ENCODE measurements at places on chromosomes 12 and 14.
A peak's percentile ranks its signal among the peaks of the same experiment; 100 is the strongest.

DNA sequence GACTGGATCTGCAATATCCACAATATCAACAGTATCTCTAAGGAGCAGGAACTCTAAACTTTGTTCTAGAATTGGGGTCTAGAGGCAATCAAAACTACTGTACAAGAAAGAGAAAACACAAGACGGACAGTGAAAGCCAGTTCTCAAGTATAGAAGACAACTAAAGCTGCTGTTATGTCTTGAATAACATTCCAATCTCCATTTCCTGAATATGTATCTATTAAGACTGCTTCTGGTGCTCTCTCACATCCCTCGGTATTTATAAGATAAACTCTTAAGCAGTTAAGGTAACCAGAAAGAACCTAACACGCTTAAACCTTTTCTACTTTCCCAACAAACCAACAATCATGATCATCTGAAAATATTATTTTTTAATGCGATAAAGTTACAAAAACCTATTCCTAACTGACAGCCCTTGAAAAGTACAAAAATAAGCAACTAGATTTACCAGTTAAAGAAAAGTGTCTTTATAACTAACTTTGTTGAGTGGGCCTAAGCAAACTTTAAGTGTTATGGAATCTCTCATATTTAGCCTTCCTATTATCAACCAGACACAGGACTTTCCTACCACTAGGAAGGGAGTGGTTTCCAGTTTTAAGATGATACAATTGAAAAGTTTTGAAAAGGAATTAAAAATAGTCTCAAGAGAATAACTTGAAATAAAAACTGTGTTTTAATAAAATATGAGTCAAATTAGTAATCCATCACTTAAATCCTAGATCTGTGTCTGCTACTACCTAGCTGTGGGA is 30.7 kb downstream of the NUMB start:
- no peak for DNase-seq

DNA sequence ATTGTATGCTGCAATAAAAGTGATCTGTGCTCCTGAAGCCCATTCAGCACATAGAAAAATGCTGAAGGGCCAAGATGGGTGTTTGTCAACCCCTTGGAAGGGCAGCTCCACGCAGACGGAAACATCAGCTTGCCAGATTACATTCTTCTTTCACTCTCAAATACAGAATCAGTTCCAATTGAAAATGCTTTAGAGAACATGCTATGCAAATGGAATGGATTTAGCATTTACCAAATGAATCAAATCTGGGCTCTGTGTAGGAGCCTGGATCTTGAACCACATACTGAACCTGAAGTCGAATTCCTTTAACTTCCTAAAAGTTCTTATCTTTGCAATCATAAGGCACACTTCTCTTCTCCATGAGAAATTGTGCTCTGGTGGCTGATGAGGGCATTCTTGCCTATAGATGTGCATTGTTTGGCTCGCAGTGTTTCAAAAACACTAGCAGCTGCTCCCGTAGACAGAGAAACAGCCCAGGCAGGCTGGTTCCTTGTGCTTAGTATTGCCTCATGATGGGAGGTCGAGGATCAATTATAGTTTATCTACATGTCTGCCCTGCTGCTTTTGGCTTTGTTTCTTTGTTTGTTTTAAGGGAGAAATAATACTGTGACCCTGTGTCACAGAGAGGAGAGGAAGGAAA is 489.8 kb upstream of the FLRT2 start:
- peak; percentile 17 for DNase-seq

GRCh38 chr12:47636908-47637780 is 68.7 kb downstream of the RPAP3 start:
- DNase-seq, result peak; percentile 33

DNA sequence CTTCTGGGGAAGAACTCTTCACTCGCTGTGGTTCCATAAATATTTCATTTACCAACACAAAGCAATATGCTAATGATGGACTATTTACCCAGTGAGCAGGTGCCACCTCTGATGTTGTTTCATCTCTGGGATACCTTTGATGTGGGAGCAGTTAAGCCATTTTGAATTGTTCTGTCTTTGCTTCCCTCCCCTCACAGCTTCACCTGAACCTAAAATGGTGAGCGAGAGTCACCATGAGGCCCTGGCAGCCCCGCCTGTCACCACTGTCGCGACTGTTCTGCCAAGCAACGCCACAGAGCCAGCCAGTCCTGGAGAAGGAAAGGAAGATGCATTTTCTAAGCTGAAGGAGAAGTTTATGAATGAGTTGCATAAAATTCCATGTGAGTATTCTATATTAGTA is 352.7 kb downstream of the SYT1 start:
- DNase-seq, result no peak

GRCh38 chr12:62217466-62218194 is 42.6 kb upstream of the USP15 start:
- no peak for DNase-seq

DNA sequence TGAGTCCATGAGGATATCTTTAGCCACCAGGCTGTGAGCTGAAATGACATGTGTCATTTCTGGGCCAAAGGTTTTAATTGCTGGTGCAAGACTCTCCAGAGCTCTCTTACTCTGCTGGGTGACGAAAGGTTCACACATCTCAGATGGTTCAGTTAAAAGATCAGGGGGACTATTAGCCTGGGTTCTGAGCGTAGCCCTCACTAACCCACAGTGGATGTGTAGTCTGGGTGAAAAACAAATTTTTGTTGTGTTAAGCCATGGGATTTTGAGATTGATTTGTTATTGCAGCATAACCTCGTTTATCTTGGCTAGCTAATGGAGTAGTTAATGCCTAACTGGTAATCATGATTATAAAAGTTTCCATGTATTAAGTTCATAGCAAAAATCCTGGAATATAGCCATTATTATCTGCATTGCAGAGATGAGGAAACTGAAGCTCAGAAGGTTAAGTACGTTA is 251.5 kb downstream of the RMST start:
- DNase-seq, result no peak

DNA sequence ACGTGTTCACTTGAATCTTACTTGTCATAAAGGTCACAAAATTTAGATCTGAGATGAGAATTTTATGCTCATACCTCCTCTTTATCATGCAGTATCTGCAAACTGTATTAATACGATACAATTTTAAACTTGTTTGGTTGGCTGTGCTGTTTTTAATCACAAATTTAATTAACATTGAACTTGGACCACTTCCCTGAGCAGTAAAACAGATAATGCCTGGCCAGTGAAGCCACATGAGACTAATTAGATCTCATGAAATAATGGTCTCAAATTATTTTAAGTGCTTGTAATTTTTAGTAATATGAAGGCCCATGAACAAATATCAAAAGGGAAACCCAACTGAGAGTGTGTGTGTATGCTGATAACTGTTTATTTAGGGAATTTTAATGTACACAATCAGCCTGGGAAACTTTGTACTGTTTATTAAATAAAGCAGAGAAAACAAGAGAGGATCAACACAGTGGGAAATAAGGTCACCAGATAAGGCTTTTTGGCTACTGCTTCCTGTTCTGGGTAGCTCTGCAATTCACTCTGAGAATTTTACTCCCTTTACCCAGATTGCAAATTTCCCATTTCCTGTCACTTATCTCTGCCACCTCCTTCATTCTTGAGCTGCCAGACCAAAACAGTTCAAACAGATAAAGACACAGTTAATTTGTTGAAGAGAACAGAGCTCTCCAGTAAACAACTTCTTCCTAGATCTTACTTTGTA is 61.6 kb upstream of the GNPNAT1 start:
- DNase-seq, result no peak

DNA sequence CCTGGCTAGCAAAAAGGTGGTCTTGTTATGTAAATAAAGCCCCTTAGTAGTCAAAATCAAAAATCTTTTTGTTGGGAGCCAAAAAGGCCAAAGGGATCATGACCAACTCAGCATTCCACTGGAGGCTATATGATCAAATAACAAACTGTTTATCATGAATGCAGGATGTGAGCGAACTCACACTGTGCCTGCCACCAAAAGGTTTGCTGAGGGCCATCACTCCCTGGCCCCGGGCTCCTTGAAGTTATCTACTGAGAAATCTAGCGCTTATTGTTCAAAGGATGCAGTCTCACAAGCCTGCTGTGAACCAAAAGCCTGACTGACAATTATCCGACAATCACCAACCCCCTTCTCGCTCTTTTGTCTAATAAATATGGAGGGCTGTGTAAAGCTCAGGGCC is 107.2 kb upstream of the DDHD1 start:
- DNase-seq, result no peak

- no peak for DNase-seq
These were observed 254.6 kb downstream of the SEC23A start for GRCh38 chr14:38848243-38848935.

GRCh38 chr14:35725930-35726329 is 83.2 kb downstream of the RALGAPA1 start:
- DNase-seq, result no peak

DNA sequence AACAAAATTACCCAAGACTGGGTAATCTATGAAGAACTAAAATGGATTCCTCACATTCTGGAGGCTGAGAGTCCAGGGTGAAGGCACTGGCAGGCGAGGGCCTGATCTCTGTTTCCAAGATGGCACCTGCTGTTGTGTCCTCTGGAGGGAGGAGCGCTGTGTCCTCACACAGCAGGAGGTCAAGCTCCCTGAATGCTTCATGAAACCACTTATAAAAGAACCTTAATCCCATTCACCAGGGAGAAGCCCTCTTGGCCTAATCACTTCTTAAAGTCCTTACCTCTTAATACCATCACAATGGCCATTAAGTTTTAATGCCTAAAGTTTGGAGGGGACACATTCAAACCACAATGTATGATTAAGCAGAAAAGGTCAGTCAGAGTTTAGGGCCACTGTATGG is 172.4 kb downstream of the EMP1 start:
- DNase-seq, result peak; percentile 94

GRCh38 chr14:70317969-70318634 is 41.4 kb downstream of the COX16 start:
- peak; percentile 84 for DNase-seq

DNA sequence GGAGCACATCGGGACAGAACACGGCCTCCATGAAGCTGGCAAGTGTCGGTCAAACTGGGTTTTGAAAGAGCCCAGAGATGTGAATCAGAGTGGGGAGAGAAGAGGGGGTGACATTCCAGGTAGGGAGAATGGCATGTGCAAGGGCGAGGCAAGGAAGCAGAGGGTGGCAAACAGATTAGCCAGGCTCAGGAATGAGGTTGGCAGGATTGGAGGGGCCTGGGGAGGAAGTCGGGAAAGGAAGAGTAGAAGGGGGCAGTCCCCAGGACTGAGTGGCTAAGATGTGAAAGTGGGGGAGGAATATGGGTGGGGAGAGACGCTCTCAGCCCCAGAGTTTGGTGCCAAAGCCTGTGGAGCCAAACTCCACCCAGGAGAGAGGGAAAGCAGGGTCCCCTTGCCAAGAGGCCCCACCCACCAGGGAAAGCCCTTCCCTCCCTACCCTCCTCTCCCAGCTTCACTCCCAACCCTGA is 5.5 kb upstream of the HDAC7 start:
- no peak for DNase-seq

GRCh38 chr12:128387811-128388422 is 120.9 kb downstream of the TMEM132C start:
- peak; percentile 81 for DNase-seq

- no peak for DNase-seq
These were observed 61.7 kb upstream of the DDX11 start for GRCh38 chr12:31011746-31012566.

- peak; percentile 9 for DNase-seq
These were observed 888.1 kb upstream of the MDGA2 start for GRCh38 chr14:48563489-48563888.

DNA sequence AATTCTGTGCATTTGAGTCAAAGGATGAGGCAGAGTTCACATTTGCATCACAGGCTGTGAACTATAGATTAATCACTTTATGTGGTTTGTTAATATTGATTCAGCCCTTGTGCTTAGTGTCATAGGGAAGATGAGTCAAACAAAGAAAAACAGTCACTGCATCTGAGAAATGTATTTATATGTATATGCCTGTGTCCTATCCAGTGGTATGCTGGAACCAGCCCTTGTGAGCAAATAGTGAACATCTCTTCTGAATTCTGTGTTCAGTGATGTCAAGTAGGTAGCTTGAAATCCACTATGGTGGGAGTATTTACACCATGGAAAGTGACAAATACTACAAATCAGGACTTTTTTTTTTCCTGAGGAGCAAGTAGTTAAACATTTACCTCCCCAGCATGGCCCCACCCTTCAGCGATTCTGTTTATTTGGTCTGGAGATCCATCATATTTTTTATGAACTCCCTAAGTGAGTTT is 128.5 kb downstream of the HMGA2 start:
- DNase-seq, result no peak

- peak; percentile 34 for DNase-seq
These were observed 31.1 kb downstream of the IRF2BPL start for GRCh38 chr14:76997257-76997970.

- DNase-seq, result no peak
These were observed 19.5 kb downstream of the PITPNM2 start for GRCh38 chr12:123131291-123131832.

- no peak for DNase-seq
These were observed 36.4 kb upstream of the AEBP2 start for GRCh38 chr12:19402743-19403431.

DNA sequence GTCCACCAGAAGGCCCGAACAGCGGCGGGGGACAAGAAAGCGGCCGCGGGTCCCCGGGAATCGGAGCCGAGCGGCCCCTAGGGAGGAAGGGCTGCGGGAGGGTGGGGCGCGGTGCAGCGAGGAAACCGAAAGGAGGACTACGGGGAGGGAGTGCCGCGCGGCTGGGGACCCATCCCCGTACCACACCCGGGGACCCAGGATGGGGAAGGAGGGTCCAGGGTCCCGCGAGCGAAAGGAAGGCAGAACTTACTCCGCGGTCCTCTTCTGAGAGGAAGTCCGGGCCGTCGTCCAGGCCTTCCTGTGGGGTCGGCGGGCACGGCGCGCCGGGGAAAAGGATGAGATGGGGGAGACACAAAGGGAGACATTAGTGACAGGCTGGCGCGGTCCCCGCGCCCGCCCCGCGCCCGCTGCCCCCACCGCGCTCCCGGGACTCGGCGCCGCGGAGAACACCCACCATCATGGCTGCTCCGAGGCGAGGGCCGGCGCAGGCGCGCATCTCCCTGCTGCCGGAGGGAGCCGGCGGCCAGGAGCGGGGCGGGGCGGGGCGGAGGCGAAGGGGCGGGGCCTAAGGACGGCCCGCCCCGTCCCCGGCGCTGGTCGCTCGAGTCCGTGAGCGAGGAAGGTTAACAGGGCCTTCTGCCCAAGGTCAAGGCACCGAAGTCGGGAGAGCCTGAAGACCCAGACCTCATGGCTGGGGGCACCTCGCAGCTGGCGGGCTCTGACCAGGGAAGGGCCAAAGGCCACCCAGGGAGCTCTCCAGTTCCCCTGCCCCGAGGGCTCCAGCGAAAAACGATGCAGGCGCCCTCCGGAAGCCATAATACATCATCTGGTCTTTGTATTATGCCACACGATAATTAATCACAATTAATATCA is at the start of gene SNX6:
Gene SNX6 (minus strand): TSS at position 492 of the 873 bp plus-strand sequence. CDS start 32 bp downstream, at position 460.
- peak; percentile 91 for DNase-seq

- DNase-seq, result peak; percentile 78
These were observed 211.1 kb upstream of the RGS6 start for GRCh38 chr14:71720978-71721624.

- DNase-seq, result peak; percentile 55
These were observed 502.5 kb downstream of the VRK1 start for GRCh38 chr14:97299661-97300060.

DNA sequence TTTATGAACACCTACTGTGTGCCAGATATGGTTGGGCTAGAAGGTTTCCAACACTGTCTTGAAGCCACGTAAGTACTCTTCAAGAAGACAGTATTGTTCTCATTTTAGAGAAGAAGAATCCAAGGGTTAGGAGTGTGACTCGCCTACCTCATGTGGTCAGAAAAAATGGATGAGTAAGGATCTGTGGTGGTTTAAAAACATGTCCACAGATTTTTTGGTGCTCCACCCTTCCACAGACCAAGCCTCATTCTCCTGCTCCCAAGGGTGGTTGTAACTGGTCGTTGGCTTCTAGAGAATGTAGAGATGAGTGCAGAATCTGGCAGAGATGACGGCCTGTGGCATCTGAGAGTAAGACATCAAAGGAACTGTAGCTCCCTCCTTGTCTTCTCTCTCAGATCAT is 30.3 kb upstream of the TTC7B start:
- DNase-seq, result no peak
